ENCODE measurements at places on chromosomes 6 and 20.

DNA sequence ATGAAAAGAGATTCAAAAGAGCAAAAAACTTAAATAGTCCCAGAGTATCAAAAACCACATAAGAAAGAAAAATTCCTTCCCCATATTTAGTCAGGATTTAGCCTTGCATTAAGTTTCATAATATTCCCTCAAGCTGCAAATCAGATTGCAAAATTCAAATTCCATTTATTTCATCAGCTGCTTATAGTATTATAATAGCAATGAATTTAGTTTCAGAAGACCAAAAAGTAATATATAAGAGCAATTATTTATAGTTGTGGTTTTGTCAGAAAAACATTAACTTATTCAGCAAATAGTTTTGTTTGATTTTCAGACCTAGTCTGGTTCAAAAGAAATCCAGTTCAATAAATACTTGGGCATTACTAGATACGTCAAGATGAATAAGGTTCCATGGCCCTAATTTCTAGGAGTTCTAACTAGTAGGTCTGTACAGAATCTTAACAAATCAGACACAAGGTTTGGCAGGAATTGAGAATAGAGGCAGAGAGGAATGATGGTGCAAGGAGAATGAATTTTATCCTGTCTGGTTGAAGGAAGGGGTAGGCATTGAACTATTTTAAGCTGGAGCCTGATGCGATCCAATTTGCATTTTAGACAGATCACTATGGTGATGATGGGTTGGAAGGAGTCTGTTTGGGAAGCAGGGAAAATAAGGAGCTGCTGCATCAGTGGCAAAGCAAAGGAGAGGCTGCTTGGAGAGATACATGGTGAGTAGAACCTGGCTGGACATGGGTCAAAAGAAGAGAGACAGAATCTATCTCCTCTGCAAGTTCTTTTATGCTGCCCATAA, 163.9 kb upstream of the STXBP5 start:
- no peak for DNase-seq

- DNase-seq: no peak
These were observed 109.5 kb upstream of the HSF2 start for GRCh38 chr6:122289762-122290539.

DNA sequence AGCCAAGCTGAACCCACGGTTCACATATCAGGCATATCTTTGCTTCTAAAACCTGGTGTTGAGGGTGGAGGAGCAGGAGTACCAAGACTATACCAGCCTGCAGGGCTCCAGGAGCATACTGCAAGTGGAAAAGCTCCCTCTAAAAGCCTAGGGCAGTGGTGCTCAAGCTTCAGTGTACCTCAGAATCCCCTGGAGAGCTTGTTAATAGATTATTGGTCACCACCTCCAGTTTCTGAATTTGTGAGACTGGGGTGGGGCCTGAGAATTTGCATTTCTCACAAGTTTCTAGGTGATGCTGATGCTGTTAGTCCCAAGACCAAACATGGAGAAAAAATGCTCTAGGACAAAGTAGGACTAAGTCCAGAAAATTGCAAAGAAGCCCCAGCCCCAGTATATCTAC, 65.4 kb downstream of the FILIP1 start:
- DNase-seq: no peak

GRCh38 chr20:16476032-16476431, 97.2 kb downstream of the KIF16B start:
- no peak for DNase-seq

GRCh38 chr6:52574709-52575501, 2.0 kb downstream of the TRAM2 start:
- peak; percentile 24 for DNase-seq

DNA sequence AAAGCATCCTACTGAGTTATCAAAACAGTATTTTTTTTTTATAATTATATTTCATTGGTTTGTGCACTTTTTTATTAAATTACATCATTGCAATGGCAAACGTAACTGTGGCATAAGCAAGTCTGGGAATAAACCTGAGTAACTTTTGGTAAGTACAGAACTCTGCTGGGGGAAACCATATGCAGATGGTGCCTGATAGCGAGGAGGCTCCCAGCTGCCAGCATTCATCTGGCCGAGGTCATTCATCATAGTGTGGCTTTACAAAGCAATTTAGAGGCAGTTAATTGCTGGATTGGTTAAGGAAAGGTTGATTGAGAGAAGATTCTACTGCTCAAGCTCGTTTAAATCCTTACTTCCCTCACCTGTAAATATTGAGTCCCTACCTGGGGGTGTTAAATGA, 52.6 kb downstream of the HECA start:
- DNase-seq: no peak

DNA sequence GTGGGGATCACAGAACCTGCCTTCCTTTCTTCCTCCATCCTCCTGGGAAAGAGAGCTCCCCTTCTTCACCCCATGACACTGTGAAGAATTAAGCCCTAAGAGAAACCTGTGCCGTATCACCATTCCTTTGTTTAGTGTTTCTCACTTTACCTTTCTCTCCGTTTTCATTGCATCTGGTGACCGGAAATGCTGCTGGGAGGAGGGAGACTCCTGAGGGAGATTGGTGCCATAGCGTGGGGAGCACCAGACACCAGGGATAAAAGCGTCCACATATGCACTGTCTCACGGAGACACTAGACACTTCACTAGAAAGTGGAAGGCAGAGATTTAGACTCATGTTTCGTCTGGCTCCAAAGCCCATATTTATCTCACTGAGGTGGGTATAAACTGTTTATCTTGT, 15.5 kb upstream of the ULBP3 start:
- no peak for DNase-seq

- no peak for DNase-seq
These were observed 5.0 kb upstream of the ZBTB24 start for GRCh38 chr6:109488001-109488400.

DNA sequence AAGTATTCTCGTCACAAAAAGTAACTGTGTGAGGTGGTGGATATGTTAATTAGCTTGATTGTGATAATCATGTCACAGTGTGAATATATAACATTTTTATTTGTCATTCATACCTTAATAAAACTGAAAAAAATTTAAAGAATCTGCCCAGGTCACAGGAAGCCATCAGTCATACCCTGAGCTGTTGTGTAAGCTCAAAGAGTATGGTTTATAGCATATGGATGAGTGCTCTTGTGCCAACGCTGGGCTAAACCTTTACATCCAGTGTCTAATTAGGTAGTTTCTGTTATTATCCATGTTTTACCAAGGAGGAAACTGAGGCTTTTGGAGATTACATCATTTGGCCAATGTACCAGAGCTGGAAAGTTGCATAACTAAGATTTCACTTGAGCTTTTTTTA, 11.4 kb downstream of the PKIG start:
- no peak for DNase-seq

- no peak for DNase-seq
These were observed 316.1 kb downstream of the UTRN start for GRCh38 chr6:144601221-144601620.

GRCh38 chr6:44593539-44593944, 206.0 kb downstream of the CDC5L start:
- peak; percentile 57 for DNase-seq

DNA sequence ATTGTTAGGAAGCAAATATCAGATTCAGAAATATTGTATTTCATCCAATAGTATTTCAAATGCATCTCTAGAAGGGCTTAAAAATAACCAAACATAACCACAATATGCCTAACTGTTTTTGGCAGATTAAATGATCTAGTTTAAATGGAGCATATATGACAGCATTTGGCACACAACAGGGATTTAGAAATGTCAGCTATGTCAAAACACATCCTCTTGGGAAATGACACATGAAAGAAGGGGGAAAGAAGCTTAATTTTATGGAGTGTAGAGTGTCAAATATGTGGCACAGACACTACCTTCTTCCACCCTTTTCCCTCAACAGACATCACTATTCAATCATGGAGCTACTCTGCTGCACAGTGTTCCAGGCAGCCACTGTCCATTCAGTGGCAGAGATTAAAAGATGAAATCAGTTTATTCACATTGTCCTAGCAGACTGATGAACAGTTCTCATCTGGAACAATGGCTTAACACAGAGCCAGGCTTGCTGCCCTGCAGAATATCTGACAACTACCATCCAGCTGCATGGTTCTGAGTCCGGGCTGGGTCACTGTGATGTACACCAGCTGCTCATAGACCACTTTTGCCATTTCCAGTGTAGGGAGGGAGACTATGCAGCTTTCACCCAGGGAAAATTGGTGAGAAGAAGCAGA, 349.8 kb downstream of the DHX35 start:
- no peak for DNase-seq

GRCh38 chr6:72876256-72876655, 254.4 kb downstream of the KCNQ5 start:
- DNase-seq: no peak

- no peak for DNase-seq
These were observed 145.5 kb downstream of the TMEM242 start for GRCh38 chr6:157177731-157178336.

- DNase-seq: peak; percentile 93
These were observed 8.8 kb downstream of the PXDC1 start for GRCh38 chr6:3742426-3743344.

- DNase-seq: no peak
These were observed 65.1 kb upstream of the PMEPA1 start for GRCh38 chr20:57774951-57775350.

DNA sequence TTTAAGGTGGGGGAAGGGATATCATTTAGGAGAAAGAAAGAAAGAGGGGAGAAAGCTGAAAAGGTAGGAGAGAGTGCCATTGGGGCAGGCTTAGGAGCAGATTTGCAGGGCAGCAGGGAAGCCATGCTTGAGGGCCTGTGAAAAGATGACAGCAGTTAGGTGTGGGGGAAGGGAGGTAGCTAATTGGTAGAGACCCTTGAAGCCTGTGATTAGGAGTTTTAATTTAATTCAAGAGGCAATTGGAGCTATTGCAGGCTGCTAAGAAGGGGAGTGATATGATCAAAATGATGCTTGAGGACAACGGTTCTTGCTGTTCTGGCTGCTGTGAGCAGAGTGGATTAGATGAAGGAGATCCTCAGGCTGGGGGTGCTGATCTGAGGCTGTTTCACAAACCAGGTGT, 24.5 kb upstream of the SEC63 start:
- no peak for DNase-seq

GRCh38 chr6:27275025-27275956, 27.8 kb downstream of the PRSS16 start:
- DNase-seq: no peak

DNA sequence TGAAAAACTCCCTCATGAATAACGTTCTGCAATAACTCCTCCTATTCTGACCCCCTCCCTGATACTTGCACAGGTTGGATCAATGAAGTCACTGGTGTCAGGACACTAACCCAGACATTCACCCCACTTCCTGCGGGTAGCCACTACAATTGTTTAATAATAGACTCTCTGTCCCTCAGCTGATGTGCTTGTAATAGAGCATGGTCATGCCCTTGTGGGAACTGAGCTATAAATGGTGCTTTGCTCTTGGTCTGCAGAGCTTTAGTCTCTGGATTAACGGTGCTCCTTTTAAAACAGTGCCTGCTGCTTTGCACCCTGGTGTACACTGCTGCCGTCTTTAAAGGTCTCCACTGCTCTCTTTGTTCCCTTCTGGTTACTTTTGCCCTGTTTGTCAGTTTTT, 127.3 kb downstream of the BACH2 start:
- DNase-seq: no peak

GRCh38 chr6:31402324-31403282, 792 bp upstream of the MICA start:
- peak; percentile 17 for DNase-seq

GRCh38 chr6:16481697-16482399, 243.5 kb downstream of the GMPR start:
- DNase-seq: peak; percentile 28

GRCh38 chr6:56399250-56399671, 151.9 kb upstream of the COL21A1 start:
- no peak for DNase-seq

GRCh38 chr6:45637056-45637455, 259.3 kb upstream of the SUPT3H start:
- no peak for DNase-seq

DNA sequence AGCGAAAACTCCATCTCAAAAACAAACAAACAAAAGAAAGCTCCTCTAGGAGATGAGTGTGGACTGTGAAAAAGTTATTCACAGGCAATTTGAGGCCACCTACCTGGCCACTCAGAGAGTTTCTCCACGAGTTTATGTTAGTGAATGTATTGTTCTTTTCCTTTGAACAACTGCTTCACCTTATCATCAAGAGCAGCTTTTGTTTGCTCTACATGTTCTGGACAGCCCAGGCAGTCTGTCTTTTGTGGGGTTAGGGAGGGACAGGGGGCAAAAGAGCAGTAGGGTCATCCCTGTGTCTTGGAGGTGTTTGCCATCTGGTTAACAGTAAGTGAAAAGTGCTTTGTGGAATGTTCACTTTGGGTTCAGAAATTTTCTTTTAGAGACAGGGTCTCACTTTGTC, 8.0 kb downstream of the CASS4 start:
- DNase-seq: no peak

DNA sequence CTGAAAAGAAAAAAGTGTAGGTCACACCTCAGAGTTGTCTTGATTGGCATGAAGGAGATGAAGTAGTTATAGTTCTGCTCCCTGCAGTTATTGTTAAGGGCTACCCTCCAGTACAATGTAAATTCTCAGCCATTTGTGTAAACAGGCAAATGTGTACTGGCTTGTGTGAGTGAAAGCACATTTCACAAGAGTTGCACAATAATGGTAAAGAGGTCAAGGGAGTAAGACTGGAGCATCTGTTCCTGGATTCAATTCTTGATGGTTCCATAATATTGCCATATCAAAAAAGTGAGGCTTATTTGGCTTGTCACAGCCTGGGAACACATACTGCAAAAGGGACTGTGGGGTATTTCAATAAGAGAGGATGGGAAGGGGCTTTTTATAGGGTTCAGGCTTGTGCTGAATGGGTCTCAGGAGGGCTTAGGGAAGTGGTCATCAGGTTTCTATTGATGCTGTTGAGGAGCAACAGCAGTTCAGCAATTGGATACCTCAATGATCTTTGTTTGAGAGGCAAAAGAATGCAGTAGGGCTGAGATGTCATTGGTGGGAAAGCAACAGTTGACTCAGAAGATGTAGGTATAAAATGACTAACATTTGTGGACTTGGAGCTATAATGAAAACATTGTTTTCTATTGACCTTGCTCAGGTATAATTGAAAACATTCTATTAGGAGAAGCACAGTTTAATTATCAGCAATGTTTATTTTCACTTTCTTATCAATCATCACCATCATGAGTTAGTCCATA, 402.6 kb downstream of the BCKDHB start:
- DNase-seq: no peak

- DNase-seq: no peak
These were observed 16.8 kb downstream of the EBF4 start for GRCh38 chr20:2709205-2709981.

DNA sequence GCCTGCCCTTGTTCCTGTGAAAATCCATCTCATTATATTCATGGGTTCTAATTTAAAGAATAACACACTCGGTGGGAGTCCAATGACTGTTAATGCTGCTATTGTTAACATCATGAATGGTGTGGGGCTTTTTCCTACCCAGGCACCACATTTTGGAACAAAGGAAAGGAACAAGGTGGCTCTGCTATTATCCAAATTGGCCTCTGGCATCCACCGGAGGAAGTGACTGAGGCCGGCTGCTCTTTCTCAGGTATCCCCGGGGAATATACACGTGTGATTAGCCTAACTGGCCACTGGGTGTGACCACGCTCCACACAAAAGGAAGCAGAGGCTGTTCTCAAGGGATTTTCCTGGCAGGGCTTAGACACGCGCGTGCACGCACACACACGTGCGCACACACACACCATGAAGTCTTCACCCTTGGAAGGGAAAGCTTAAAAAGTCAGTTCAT, 601.2 kb upstream of the ARID1B start:
- no peak for DNase-seq
